ENCODE measurements at places on chromosomes 13 and 19. TPM values are rescaled to one million over a fixed set of nuclear protein-coding genes. Genes with fewer than 3 reads are reported as not detected.

Gene ZNF737
- 12.5 TPM for total RNA-seq

Gene CDC42EP5
- 4.2 TPM for total RNA-seq

DNA sequence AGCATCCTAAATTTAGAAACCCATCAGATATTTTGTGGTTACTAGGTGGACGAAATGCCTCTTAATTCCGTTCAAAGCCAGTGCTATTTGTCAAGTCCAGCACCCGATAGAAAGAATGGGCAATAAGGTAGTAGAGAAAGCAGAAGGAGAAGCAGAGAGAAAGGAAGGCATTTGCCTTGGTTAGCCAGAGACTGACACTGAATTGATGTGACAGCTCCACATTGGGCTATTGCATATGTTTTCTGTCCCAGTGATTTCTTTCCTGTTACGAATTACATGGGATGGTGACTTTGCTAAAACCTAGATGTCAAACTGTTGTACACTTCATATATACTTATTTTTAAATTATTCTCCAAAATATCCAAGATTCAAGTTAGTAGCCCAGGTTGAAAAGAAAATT lies 542.6 kb downstream of the DCT start:
- ATAC-seq: no peak

DNA sequence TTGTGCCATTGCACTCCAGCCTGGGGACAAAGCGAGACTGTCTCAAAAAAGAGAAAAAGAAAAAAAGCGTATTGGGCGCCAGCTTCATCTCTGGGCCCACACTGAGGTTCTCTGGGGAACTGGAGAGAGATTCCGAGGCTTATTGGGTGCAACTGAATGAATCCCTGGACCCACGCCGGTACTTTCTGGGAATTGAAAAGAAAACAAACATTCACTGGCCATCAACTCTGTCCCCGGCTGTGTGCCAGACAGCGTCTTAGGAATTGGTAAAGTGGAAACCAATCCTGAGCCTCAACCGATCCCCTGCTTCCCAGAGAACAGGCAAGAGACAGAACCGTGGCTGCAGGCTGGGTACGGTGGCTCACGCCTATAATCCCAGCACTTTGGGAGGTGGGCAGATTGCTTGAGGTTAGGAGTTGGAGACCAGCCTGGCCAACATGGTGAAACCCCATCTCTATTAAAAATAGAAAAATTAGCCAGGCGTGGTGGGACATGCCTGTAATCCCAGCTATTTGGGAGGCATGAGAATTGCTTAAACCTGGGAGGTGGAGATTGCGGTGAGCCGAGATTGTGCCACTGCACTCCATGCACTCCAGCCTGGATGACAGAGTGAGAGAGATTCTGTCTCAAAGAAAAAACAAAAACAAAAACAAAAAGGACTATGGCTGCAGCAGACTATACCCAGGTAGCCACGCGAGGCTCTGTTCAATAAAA lies 8.6 kb downstream of the ANO8 start:
- ATAC-seq: no peak

DNA sequence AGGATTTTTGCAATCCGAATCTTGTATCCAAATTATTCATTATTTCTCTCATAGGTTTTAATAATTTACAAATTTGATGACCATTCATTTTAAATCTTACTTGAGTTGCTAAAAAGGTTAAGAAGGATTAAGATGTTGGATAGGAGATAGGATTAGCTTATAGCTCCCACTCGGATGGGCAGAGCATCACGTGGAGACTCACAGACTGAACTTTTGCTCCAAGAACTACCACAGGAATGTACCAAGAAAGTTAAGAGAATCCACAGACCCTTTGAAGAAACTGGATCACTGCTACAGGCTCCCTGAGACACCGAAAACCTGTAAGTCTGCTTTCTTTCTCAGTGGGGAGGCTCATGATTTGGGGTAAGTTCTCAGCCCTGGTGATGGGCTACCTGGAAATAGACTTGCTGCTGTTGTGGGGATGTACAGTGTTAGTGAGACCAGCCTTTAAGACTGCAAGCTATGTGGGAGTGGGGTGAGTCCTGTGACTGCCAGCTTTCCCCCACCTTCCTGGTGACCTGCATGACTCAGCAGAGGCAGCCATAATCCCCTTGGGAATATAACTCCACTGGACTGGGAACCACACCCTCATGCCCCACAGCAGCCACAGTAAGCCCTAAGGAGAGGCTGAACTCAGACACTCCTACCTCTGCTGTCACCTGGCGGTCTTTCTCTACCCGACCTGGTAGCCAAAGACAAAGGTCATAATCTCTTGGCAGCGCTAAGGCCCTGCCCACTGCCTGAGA lies 1458.0 kb downstream of the OLFM4 start:
- ATAC-seq: no peak

- peak; percentile 61 for ATAC-seq
Measured at GRCh38 chr13:48155848-48156247, 60.9 kb upstream of the MED4 start.

GRCh38 chr19:48330012-48330681 lies 4.8 kb downstream of the EMP3 start:
- no peak for ATAC-seq

DNA sequence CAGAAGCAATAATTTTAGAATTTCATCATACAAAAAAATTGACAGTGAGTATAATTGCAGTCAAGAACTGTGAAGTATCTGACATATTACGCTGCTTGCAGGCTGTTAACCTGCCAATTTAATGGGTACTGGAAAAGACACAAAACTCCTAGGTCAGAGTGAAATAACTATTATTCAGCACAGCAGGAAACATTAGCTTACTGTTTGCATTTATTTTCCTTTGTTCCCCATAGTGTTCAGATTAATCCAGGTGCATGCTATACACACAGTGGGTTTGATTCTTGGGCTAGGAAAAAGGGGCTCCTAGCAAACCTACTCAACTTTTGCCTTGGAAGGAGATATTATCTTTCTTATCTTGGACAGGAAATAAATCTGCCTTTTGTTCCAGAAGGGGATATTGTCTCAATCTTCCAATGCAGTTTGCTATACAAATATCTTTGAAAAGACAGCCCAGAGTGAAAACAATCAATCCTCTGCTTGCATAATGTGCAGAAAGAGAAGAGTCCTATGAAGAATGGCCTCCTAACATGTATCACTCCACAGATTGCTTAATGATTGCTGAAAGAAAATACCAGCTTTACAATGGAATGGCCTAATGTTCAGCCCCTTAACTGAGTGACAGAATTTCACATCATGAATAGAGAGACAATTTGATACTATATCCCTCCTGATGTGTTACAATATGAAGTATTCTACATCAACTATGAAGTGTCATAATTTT lies 443.4 kb downstream of the TBC1D4 start:
- ATAC-seq: no peak

- no peak for ATAC-seq
Measured at GRCh38 chr19:14496834-14497227, 904 bp upstream of the GIPC1 start.

Gene ZNF726
- total RNA-seq: 1.6 TPM

DNA sequence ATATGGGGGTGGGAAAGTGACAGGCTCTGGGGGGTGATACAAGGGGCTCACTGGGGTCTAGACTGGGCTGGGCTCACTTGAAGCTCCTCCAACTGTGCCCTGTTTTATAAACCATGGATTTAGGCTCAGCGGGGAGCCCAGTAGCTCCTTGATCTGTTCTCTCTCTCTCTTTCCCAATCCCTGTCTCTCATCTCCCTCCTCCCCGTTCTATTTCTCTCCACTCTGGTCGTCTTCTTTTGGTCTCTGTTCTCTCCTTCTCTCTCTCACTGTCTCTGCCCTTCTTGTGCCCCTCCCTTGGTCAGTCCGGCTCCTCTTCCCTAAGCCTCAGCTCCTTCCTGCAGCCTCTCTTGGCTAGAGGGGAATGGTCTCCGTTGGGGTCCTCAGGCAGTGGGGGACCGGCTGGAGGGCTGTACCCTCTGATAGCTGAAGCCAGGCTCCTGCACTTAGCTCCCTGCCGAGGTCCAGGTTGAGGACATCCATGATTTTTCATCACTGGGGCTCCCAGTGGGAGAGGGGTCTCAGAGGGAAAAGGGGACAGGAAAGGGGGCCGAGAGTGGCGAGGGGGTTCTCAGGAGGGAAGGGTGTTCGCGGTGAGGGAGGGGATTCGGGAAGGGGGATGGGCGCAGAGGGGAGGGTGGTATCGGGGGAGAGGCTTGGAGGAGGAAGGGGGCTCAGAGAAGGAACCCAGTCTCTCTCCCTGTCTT lies 8.5 kb downstream of the UNC13A start:
- ATAC-seq: no peak

DNA sequence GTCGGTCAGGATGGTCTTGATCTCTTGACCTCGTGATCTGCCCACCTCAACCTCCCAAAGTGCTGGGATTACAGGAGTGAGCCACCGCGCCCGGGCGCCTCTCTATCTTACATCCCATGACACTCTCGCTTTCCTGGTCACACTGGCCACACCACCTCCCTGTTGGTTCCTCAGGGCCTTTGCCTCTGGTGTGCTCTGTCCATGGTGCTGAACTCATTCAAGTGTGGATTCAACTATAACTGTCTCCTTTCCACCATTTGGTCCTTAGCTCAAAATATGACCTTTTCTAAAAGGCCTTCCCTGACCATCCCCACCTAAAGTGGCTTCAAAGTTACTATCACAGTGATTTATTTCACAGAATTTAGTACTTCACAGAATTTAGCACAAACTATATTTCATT lies 3.7 kb upstream of the SMIM17 start:
- no peak for ATAC-seq

Gene CD22
- total RNA-seq: 2.7 TPM

DNA sequence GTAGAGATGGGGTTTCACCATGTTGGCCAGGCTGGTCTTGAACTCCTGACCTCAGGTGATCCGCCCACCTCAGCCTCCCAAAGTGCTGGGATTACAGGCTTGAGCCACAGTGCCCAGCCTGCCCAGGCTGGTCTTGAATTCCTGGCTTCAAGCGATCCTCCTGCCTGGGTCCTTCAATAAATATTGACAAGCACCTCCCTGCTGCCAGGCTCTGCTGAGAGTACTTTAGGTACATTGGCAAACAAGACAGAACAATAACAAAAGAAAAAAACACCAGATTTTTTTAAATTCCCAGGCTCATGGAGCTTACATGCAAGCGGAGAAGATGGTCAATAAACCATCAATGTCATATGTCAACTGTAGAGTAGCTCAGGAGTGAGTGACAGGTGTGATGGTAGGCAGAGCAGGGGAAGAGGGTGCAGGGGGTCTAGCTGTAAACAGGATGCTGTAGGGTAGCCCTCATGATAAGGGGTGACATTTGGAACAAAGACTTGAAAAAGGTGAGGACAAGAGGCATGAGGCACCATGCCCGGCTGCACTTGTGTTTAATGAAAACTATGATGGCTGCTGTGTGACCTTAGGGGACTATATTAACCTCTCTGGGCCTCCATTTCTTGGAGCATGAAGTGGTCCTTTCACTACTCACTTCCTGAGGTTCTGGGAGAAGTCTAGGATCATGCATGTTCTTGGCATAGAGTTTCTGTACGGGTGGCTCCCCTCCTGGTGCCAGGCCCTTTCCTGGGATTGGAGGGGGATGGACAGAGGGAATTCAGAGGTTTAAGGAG lies 19.6 kb downstream of the SULT2B1 start:
- ATAC-seq: no peak

Gene MAP2K2
- total RNA-seq: 69.5 TPM

Gene SELENOV
- total RNA-seq: not detected

GRCh38 chr13:85549819-85550218 lies 249.4 kb downstream of the SLITRK6 start:
- no peak for ATAC-seq

DNA sequence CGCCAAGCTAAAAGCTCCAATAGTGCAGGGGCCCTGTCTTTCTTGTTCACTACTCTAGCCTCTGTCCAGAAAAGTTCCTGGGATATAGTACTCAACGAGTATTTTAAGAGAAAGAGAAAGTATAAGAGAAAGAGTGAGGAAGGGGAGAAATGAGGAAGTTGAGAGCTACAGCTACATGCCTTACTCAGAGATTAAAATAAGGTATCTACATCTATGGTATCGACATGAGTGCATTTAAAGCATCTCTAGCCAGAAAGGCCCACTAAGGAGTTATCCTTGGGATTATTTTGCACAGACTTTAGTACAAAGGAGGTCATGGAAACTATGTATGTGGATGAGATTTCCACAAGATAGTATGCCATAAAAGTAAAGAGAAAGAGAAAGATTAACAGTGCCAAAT lies 28.5 kb downstream of the MYCBP2 start:
- ATAC-seq: no peak

GRCh38 chr13:113411216-113412023 lies 41.9 kb downstream of the ADPRHL1 start:
- peak; percentile 57 for ATAC-seq

GRCh38 chr19:38036707-38037611 lies 130.0 kb downstream of the SIPA1L3 start:
- ATAC-seq: no peak

- ATAC-seq: no peak
Measured at GRCh38 chr13:103287659-103288058, 221.4 kb upstream of the SLC10A2 start.

- ATAC-seq: no peak
Measured at GRCh38 chr13:91904597-91904996, 506.2 kb downstream of the GPC5 start.

DNA sequence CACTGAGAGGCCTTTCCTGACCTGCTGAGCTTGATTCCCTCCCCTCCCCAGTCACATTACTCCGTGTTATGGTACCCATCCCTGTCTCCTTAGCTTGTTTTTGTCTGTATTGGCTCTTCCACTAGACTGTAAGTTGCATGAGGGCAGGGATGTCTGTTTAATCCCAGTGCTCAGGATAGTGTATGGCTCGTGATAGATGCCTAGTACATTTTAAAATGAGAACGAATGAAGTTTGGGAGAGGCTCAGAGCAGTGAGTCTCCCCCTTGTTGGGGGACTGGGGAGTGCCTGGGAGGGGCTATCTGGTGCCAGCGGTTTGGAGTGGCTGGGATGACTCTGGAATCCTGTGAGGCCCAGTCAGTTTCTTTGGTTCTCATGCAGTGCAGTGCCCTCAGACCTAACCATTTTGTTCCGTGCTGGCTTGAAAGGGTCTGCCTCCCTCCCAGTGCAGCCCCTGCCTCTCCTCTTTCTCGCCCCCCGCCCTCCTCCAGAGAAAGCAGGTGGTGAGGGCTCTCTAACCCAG lies 35.5 kb downstream of the ACTN4 start:
- ATAC-seq: no peak

DNA sequence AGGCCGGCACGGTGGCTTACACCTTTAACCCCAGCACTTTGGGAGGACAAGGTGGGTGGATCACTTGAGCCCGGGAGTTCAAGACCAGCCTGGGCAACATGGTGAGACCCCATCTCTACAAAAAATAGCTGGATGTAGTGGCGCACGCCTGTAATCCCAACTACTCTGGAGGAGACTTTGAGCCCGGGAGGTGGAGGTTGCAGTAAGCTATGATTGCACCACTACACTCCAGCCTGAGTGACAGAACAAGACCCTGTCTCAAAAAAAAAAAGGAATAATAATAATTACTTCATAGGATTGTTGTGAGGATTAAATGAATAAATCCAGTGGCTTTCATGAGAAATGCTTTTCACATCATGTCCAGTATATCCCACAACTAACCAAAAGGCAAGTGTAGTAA lies 8.0 kb downstream of the IGSF23 start:
- ATAC-seq: no peak

Gene ZNF256
- total RNA-seq: 8.6 TPM

- no peak for ATAC-seq
Measured at GRCh38 chr13:77533875-77534788, 1.4 kb upstream of the SCEL start.

GRCh38 chr19:15091918-15092753 lies 10.1 kb downstream of the OR1I1 start:
- no peak for ATAC-seq
